Suppressor macrophage treated with lipopolysaccharide for 4 hours (primary cell): ENCODE measurements at places on chromosomes 2 and 18.

GRCh38 chr2:115874427-115874826 lies 1432.0 kb downstream of the DPP10 start:
- no peak for DNase-seq

DNA sequence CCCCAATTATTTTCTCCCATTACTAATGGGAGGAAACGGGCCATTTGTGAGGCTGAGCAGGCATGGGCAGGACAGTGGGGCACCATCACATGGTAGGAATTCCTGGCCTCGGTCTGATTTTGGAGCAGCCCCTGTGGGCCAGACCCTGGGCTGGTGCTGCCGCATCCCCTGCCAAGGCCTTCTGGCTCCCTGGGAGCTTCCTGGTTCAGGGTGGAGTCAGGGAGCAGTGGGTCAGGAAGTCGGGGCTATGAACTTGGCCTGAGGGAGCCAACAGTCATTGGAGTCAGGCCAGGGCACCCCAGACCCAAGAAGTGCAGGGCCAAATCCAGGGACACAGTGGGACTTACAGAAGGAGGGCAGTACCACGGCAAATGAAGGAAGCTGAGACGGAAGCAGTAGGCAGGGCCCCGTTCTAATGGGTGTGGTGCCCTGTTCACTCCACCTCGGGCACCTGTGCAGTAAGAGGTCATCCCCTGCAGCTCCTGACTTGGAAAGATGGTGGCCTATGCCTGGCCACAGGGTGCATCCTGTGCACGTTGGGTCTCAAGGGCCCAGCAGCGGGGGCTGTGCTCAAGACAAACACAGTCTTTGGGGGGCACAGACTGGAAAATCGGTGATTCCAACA lies 328.1 kb downstream of the SMAD2 start:
- no peak for DNase-seq

DNA sequence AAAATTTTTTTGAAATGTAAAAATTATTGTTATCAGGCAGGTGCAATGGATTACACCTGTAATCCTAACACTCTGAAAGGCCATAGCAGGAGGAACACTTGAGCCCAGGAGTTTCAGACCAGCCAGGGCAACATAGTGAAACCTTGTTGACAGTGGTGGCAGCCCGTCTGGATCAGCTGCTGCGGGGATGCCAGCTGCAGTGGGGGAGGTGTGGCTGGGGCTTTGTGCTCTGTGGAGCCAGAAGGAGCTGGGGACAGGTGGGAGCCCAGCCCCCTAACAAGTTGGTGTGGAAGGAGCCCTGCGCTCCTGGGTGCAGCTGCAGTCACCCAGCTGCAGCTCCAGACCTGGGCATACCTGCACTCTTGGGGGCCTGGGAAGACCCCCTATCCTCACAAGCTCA lies 182.4 kb upstream of the MC4R start:
- no peak for DNase-seq

GRCh38 chr2:37342591-37343220 lies 1.7 kb upstream of the QPCT start:
- DNase-seq, result no peak

DNA sequence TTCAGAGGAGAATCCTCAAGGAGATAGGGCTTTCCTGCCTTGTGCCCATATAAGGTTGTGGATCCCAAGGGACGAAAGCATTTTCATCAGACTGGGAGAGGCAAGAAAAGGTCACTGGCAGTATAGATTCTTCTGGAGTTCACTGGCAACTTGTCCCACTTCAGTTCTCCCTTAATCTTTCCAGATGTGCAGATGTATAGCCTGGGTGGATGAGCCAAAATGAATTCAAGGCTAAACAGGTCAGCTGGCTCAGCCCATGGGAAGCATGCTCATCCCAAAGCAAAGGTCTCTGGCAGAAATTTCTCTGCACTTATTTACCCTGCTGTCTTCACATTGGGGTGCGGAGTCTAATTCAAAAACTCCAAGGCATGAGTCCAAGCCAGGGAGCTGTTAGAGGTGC lies 148.9 kb upstream of the TNP1 start:
- DNase-seq, result no peak

GRCh38 chr2:185507719-185508118 lies 230.9 kb upstream of the FSIP2 start:
- no peak for DNase-seq

DNA sequence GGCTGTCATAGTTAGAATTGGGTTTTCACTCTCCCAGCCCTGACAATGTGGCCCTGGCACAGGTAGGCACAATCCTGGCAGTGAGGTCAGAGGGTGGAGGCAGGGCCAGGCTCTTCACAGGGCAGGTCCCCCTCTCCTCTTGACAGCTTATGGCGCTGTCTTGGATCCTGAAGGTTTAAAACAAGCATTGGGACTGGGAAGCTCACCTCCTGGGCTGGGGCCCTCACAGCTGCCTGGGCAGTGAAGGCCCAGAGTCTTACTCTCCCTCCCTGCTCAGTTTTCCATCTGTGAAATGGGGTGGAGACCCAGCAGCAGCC lies 23.3 kb downstream of the LBH start:
- no peak for DNase-seq

DNA sequence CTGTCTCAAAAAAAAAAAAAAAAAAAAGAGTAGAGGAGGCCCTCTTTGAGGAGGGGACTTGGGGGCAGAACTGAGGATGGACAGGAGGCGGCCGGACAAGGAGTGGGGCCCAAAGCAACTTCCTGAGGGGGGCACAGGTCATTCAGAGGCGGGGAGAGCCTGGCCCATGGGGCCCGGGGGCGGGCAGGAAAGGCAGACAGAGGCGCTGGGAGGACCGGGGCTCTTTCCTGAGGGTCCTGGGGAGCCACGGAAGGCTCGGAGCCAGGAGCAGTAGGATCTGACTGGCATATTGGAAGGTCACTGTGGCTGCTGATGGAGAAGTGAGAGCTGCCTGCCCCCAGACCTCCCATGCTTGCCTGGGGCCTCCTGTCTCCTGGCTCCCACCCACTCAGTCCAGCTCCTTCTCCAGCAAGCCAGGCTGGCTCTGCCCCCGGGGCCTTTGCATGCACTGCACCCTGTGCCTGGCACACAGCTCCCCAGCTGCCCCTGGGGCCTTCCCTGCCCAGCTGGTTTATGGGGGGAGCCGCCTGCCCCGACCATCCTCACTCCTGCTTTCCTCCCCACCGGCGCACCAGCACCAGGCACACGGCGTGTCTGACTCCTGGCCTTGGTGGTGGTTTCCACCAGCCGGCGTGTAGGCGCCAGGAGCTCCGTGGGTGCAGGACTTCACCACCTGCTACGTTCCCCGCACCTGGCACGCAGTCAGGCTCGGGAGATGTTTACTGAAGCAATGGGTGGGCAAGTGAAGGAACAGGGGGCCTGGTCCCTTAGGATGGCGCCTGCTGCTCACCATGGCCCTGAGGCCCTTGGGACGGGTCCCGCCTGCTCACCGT lies 5.6 kb downstream of the ESPNL start:
- DNase-seq, result no peak

GRCh38 chr2:26442707-26443106 lies 35.2 kb downstream of the OTOF start:
- DNase-seq, result no peak

GRCh38 chr2:1366546-1367134 lies 46.6 kb upstream of the TPO start:
- DNase-seq, result peak; percentile 33

DNA sequence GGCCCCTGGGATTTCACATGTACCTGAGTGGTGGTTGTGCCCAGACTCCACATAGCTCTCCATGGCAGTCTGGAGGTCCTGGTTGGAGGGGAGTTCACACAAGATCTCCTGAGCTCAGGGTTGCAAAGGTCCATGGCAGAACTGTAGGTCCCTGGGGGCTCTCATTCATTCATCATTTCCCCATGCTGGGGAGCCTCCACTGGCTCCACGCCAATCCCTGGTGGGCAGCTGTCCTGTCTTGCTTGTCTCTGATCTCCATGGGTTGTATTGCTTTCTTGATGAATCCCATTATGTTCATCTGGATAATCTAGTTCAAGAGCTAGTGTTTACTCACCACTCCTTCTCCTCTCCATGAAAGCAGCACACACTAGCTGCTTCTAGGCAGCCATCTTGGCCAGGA lies 42.4 kb downstream of the ZSWIM2 start:
- no peak for DNase-seq

GRCh38 chr2:3857576-3857975 lies 154.2 kb downstream of the DCDC2C start:
- no peak for DNase-seq

- no peak for DNase-seq
Observed at GRCh38 chr2:8564475-8564874, 117.4 kb upstream of the ID2 start.

DNA sequence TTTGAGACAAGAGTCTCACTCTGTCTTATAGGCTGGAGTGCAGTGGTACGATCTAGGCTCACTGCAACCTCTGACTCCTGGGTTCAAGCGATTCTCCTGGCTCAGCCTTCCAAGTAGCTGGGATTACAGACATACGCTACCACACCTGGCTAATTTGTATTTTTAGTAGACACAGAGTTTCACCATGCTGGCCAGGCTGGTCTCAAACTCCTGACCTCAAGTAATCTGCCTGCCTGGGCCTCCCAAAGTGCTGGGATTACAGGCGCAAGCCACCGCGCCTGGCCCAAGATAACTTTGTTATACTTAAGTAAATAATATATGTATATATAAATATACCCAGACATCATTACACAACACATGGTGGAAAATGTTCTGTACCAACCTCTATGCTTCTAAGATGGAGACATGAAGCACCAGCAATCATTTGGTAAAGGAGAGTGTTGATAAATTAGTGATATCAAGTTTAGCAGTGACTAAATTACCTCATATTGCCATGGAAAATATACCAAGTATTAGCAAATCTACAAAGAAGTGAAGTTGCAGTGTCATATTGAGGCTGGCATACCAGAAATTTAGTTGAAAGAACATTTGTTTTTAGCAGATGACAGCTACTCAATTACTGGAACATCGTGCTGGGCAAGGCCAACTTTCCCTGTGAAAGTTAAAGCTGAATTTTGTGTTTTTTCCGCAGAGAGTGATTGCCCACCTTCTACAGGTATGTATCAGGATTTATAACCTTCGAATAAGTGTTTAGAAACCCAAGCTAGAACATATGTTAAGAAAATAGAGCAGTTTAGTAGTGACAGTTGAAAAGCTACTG lies 177.7 kb downstream of the MYCN start:
- no peak for DNase-seq

- no peak for DNase-seq
Observed at GRCh38 chr2:208046686-208047085, 21.4 kb upstream of the PLEKHM3 start.

DNA sequence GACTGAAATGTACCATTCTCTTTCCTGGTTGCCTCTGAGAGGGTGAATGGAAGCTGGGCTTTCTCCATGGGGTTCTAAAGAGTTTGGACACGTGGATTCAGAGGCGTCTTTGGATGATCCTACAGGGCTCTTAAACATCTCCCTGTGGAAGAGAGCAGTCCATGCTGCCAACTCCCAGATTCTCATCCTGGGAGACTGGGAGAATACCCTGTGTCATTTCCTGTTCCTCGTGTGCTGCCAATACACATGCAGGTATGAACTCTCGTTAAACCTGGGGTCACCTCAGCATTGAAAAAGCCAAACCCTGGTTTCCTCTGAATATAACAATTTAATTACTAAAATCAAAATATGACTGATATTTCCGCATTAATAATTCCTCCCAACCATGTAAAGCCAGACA lies 73.3 kb upstream of the NT5C1B start:
- no peak for DNase-seq

- DNase-seq, result no peak
Observed at GRCh38 chr2:152529420-152530115, 187.7 kb downstream of the PRPF40A start.

DNA sequence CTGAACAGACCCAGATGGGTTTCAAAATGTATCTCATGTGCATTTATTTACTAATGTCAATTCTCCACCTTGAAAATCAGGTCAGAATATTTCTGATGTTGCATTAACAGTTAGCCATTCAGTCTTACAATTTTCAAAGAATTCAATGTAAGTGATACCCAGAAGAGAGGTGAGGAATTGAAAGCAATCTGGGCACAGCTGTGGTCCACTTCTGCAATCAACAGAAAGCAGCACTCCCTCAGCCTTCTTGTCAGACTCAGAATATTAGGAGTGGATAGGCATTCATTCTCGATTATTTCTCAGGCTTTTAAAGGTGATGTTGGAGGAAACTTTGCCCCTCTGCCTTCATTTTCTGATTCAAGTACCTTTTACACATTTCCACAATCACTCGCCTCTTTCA lies 15.7 kb downstream of the CCL20 start:
- DNase-seq, result no peak

- DNase-seq, result no peak
Observed at GRCh38 chr2:186294248-186294888, 191.7 kb upstream of the ZC3H15 start.

DNA sequence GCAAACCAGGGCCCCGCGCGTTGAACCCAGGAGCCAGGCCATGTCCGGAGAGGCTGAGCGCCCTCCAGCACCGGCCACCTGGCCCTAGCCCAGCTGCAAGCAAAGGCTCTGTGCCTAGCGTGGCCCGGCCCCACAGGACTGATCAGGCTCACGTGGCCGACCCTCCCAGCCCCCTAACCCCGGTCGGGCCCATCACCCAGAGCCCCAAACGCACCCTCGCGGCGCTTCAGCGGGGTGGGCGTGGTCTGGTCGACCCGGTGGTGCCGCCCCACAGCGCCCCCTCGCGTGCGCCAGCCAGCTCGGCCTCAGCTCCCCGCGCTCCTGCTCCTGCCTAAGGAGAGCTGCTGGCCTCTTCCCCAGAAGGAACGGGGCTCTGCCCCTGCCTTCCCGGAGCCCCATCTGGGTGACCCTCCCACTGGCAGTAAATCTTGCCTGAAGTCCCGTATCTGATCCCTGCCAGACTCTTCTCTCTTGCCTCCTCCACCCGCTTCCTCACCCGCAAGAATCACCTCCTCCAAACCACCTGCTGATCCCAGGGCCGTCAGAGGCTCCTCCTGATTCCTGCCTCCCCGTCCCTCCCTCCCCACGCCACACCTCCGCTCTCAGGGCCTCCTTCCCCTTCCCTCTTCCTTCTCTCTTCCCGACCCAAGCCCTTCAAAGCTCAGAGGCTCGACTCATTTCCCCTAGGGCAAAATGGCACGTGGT lies 12.3 kb upstream of the TEX51 start:
- DNase-seq, result peak; percentile 70

- no peak for DNase-seq
Observed at GRCh38 chr2:46320141-46320567, 22.9 kb downstream of the EPAS1 start.

- DNase-seq, result no peak
Observed at GRCh38 chr2:28565720-28566295, 69.9 kb downstream of the PLB1 start.
